ENCODE measurements at places on chromosomes 6 and 20.

- DNase-seq: no peak
Measured at GRCh38 chr6:35477028-35477427, 8.8 kb downstream of the RPL10A start.

DNA sequence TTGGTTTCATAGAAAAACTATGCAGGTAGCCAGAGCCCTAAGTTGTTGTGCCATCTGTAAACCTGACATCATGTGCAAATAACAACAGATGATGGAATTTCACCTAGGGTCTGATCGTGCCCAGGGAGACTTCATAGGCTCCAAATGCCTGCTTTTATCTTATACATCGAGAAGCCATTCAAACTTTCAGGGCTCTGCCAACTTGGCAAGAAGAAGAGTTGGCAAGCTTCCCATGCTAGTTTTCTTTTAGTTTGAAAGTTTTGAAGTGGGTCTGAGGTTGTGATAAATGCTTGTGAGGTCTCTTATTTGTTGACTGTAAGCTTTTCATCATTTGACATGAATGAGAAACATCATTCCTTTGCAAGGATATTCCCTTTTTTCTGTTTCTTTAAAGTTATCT lies 175.4 kb upstream of the FLRT3 start:
- no peak for DNase-seq

DNA sequence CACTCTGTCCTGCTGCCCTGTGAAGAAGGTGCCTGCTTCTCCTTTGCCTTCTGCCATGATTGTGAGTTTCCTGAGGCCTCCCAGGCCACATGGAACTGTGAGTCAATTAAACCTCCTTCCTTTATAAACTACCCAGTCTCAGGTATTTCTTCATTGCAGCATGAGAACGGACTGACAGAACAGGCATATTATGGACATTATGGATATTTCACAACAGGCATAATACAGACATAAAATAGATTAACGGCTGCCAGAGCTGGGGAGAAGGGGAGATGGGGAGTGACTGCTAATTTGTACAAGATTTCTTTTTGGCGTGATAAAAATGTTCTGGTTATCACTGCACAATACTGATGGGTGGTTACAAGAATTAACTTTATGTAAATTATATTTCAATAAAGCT lies 29.4 kb downstream of the TRPC4AP start:
- no peak for DNase-seq

- no peak for DNase-seq
Measured at GRCh38 chr6:168419569-168419968, 21.4 kb upstream of the SMOC2 start.

GRCh38 chr6:40432982-40433381 lies 154.2 kb downstream of the LRFN2 start:
- no peak for DNase-seq

DNA sequence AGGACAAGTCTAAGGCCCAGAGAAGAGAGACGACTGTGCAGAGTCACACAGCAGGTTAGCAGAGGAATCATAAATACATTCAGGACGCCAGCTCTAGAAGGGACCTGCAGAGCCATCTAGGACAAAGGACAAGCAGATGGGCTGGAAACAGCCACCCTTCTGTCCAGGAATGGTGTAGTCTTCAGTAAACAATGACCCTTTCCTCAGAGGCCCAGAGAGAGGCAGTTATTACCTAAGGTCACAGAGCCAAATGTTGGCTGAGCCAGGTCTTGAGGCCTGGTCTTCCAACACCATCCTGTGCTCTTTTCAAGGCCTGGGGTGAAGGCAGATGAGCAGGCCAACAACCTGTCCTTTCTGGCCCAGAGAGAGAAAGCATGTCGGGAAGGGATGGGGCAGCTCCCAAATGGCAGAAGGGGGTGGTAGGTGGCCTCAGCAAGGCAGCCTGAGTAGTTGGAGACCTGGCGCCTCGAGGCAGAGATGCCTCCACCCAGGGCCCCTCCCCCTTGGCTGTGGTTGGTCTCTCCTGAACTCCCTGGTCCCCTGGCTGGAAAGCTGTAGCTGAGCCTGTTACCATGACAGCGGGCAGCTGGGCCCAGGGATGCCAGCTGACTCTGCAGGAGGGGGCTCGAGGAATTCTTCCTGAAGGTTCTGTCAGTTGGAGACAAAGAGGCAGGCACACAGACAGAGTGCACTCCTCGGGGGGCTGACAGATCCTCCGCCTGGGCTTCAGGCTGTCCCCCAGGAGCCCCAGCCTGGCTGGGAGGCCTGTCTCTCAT lies 24.8 kb downstream of the EPB41L1 start:
- DNase-seq: no peak

DNA sequence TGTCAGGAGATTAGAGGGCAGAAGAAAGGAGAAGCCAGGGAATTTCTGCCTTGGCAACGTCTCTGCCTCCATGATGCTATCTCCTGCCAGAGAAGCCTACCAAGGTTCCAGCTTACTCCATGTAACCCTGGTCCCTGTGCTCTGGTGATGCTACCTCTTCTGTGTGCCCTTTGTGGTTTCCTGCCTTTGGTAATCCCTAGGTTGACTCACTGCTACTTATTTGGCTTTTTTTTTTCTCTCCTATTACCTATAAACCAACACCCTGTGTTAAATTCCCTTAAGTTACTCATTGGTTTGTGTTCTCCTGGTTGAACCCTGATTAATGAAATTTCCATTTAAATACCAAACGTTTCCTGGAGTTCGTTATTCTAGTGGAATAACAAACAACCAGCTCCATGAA lies 527.8 kb upstream of the FLRT3 start:
- peak; percentile 64 for DNase-seq

GRCh38 chr20:32450484-32451061 lies 92.4 kb downstream of the ASXL1 start:
- DNase-seq: no peak

GRCh38 chr6:147023581-147023980 lies 180.6 kb upstream of the STXBP5 start:
- no peak for DNase-seq

GRCh38 chr6:144500892-144501291 lies 215.8 kb downstream of the UTRN start:
- no peak for DNase-seq

All from DMS53 (cell line).